Right ventricle myocardium superior (tissue), 1 donor: ENCODE measurements at places on chromosomes 5 and 9.
A peak's percentile ranks its signal among the peaks of the same experiment; 100 is the strongest.

DNA sequence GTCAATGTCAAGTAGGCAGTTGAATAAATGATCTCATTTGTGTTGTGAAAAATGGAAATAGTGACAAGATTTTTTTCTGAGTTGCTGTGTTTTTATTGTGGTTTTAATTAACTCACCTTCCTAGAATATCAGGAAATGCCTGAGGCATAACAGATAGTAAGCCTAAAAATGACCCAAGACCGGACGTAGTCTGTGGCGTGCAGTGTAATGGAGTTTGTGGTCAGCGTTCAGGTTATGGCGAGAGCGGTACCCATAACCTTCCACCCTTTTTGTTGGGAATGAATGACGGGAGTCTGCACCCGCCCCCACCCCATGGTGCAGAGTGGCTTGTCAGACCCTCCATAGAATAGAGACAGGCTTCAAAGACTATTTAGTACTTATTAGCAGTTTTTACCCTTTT lies 119.3 kb downstream of the GALNT10 start:
- DNase-seq, result no peak

DNA sequence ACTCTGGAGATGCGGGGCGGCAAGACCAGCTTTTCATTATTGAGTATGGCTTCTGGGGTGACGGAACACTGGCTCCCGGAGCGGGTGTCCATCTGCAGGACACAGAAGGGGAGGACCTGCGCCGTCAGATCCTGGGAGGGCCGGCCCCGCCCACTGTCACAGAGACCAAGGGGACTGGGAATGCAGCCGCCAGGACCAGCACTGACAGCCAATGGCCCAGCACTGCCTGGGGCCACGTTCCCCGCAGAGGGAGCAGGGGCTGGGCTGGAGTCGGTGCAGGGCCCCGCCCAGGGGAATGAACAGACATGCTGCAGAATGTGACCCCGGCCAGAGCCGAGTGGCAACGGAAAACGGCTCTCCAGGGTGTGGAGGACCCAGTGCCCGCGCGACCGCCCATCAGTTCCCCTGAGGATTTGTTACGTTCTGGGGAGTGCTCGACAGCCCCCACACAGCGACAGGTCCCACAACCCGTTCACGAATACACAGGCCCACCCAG lies at the start of gene ZDHHC11:
TSS of gene ZDHHC11 (minus strand) at position 476 of the 496 bp plus-strand sequence. CDS start at position 92, 384 bp downstream.
- DNase-seq, result peak; percentile 85

GRCh38 chr5:124581738-124582560 lies 164.5 kb downstream of the ZNF608 start:
- no peak for DNase-seq

GRCh38 chr5:77925503-77925902 lies 149.4 kb upstream of the TBCA start:
- no peak for DNase-seq

DNA sequence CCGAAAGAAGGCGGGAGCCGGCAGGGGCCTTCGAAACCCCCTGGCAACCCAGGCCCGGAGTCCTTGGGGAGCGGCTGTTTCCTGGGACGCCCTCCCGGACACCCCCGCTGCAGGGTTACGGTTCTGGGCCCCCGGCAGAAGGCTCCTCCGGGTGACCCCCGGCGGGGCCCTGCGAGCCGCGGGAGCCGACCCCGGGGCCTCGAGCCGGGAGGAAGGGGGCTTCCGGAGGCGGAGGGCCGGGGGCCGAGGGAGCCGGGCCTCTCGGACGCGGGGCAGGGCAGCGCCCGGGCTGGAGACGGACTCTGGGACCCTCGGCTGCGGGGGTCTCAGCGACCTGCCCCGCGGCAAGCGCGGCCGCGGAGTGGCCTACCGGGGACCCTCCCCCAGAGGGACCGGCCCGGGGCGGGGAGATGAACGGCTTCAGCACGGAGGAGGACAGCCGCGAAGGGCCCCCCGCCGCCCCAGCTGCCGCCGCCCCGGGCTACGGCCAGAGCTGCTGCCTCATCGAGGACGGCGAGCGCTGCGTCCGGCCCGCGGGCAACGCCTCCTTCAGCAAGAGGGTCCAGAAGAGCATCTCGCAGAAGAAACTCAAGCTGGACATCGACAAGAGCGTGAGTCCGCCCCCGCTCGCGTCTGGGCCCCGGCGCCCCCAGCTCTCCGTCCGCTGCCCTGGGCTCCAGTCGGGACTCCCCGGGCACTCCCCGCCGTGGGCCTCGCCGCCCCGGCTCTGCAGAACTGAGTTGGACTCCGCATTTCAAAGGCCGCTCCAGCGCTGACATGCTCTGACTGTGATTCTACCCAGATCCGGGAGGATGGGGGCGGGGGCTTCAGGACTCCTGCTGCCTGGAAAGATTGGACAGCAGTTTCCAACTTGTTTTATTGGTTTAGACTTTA lies 645 bp downstream of the SAP30L start:
- DNase-seq, result peak; percentile 74

DNA sequence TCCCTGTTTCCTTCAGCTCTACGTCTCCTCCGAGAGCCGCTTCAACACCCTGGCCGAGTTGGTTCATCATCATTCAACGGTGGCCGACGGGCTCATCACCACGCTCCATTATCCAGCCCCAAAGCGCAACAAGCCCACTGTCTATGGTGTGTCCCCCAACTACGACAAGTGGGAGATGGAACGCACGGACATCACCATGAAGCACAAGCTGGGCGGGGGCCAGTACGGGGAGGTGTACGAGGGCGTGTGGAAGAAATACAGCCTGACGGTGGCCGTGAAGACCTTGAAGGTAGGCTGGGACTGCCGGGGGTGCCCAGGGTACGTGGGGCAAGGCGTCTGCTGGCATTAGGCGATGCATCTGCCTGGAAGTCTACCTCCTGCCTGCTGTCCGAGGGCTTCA lies 27.7 kb downstream of the ABL1 start:
- DNase-seq, result no peak

DNA sequence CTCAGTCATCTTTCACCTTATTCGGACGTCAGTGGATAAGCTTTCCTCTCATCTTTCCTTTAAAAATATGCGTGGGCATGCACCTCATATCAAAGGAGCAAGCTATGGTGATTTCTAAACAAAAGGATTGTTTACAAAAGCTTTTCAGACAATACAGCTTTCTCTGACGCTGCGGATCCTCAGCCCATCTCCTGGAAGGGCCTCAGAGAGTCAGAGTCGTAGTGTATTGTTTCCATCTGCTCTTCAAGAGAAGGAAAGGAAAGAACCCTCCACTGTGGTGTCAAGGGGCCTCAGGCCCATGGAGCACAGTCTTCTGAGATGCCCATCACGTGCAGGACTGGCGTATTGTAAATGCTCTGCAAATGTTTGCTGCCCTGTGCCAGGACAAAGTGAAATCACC lies 163.4 kb upstream of the MAP1B start:
- no peak for DNase-seq

- DNase-seq, result no peak
These were observed 180.5 kb downstream of the CRB2 start for GRCh38 chr9:123536455-123536868.

DNA sequence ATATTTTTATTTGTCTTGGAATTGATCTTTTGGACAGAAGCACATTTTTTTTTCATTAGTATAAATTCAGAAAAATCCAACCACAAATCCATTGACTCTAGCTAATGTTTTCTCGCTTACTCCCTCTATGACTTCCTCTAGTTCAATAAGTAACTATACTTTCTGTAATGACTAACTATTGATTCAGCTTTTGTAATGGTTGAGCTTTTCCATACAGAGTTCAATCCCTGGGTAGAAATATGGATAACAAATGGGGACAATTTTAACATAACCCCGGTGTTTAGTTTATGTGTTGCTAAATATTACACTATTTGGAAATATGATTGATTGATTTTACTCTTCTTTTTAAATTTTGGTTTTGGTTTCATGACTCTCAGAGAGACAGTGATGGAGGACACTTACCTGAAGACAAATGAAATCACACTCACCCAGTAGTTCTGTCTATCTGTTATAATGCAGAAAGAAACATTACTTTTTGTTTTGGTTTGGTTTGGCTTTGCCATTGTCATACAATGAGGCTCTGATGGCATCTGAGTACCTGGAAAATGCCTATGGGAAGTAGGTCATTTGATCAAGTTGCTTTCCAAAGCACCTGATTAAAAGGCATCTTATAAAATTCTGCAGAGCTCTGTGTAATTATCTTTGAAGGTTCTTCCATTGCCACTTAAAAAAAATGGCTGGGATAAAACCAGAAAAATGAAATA lies 309.7 kb upstream of the MPDZ start:
- DNase-seq, result no peak

- DNase-seq, result peak; percentile 79
These were observed 4.2 kb downstream of the DAB2 start for GRCh38 chr5:39420482-39421145.

GRCh38 chr9:137488327-137488653 lies 29.2 kb upstream of the NSMF start:
- peak; percentile 35 for DNase-seq

- DNase-seq, result no peak
These were observed 26.2 kb downstream of the SNX24 start for GRCh38 chr5:122871661-122872060.

GRCh38 chr5:156693113-156693512 lies 157.0 kb upstream of the PPP1R2B start:
- DNase-seq, result no peak

DNA sequence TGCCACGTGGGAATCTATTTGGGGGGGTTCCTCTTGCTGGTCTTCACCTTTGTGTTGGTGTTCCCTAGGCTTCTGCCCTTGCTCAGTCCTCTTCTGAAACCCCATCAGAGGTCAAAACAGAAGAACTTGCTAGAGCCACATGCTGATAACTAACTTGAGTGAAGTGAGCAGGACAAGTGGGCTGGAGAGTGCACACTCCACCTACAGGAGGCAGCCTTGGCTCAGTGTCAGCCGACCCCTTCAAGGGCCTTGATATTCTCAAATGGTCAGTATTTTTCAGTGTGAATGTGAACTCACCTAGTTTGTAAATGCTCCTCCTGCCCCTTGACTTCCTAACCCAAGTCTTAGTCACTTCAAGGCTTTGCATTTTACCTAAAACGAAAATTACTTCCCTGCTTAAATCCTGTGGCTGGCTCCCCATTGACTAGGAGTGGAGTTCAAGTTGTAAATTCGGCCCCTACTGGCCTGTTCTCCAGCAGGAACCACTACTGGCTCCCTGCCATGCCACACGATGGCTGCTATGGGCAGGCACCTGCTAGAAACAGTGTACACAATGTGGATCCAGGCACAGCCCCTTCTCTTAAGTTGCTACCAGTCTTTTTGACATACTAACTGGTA lies 3.6 kb upstream of the SLC1A3 start:
- peak; percentile 54 for DNase-seq

GRCh38 chr5:138349852-138350562 lies 2.5 kb upstream of the KDM3B start:
- no peak for DNase-seq

GRCh38 chr5:38285226-38285625 lies 26.9 kb downstream of the EGFLAM start:
- DNase-seq, result no peak

- peak; percentile 69 for DNase-seq
These were observed at the start of gene PCDH12 for GRCh38 chr5:141958113-141958512. Gene PCDH12 (minus strand): TSS chr5:141958202. CDS start chr5:141957851, 351 bp downstream.

DNA sequence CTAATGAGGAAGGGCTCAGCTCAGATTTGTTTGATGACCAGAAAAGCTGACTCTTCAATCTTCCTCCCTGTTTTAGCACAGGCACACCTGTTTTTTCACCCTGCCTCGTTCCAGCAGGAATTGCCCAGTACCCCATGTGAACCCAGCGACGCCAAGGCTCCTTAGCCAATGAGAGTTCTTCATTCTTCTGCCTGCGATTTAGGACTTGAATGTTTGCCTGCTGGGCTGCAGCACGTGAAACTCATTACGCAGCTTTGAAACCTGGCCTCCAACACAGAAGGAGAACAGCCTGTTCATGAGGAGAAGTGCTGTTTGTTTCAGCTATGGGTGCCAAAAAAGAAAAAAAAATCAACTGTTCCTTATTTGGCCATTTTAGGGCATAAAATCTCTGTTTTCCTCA lies 315.5 kb downstream of the TRPM3 start:
- no peak for DNase-seq

- no peak for DNase-seq
These were observed 421.3 kb downstream of the ACTL7B start for GRCh38 chr9:108434502-108434901.

DNA sequence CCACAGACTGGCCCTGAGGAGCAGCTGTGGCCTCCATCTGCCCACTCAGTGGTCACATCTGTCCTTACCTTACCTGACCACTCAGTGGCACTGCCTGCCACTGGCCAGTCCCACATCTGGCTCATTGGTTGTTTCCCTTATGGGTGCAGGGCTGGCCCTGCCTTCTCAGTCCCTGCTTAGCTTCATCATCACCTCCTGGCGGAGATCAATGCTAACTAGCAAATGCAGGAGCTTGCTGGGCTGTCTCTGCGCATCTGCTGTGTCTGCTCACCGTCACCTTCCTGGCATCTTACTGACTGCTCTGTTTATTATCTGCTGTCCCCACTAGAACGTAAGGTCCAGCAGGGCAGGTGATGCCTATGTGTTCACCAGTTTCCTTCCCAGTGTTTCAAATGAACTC lies 356.9 kb downstream of the SEMA5A start:
- DNase-seq, result no peak

DNA sequence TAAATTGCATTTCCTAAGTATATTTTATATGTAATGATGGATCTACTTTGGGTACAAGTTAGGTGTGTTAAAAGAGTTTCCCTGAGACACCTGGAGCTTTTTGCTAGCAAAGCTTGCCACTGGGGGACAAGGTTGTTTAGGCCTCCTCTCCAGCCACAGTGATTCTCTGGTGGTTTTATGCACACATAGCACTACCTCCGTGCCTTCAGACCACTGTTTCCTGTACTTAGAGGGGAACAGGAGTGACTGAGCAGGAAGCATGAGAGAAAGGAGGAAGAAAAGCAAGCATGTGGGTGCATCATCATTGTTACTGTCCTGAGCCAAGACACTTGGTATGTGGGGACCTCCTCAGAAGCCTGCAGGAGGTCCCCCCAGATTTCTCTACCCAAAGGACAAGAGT lies 272.1 kb downstream of the RASEF start:
- DNase-seq, result no peak

GRCh38 chr9:120408680-120409258 lies 171.2 kb downstream of the CDK5RAP2 start:
- DNase-seq, result no peak

GRCh38 chr5:176902102-176902814 lies 3.1 kb upstream of the HK3 start:
- DNase-seq, result no peak

DNA sequence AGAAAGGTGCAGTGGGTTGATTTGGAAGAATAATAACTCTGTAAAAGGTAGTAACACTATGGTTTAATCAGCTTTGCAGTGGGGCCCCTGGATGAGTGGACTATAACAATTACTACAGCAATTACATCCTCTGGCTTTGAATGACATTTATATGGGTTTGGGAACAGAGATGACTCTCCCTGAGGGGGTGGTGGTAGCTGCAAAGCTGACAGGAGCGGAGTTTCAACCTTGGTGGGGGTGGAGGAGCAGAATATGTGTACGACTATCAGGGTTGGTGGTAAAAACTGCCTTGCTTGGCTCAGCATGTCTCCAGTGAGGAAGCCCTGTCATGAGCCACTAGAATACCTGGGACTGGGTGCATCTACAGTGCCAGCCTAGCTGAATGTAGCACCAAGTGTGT lies 28.3 kb upstream of the NR3C1 start:
- DNase-seq, result no peak

GRCh38 chr9:37464426-37465248 lies 613 bp downstream of the ZBTB5 start:
- peak; percentile 83 for DNase-seq

- no peak for DNase-seq
These were observed 439.3 kb upstream of the KLF4 start for GRCh38 chr9:107928701-107929371.

GRCh38 chr9:136485049-136486045 lies 2.5 kb upstream of the SEC16A start:
- DNase-seq, result peak; percentile 91
